Heart left ventricle (tissue), 16 donors: ENCODE measurements at places on chromosomes 1 and 21. TPM values are rescaled to one million over a fixed set of nuclear protein-coding genes. Genes with fewer than 3 reads are reported as not detected.

FOXD2 gene
- total RNA-seq = 0.14 TPM

- H3K4me3 ChIP-seq = no peak overlapping the region
- no peak for DNase-seq
- peaks cover 20% of the 10 kb centered on the region for H3K36me3 ChIP-seq
- H3K27ac ChIP-seq = no peak overlapping the region
- H3K27me3 ChIP-seq = no peaks in the 10 kb centered on the region
- no peaks in the 10 kb centered on the region for H3K4me1 ChIP-seq
These were observed 85.3 kb downstream of the NPHP4 start for GRCh38 chr1:5906966-5907365.

GRCh38 chr1:94514095-94514727 is 27.3 kb downstream of the F3 start:
- H3K4me1 ChIP-seq = no peaks in the 10 kb centered on the region
- no peak overlapping the region for H3K4me3 ChIP-seq
- no peak overlapping the region for H3K27ac ChIP-seq
- DNase-seq = no peak

GRCh38 chr1:221793439-221794078 is 51.7 kb upstream of the DUSP10 start:
- H3K27me3 ChIP-seq = no peaks in the 10 kb centered on the region
- H3K36me3 ChIP-seq = no peaks in the 10 kb centered on the region
- no peak overlapping the region for H3K4me3 ChIP-seq
- DNase-seq = no peak
- no peak overlapping the region for H3K27ac ChIP-seq
- H3K4me1 ChIP-seq = no peaks in the 10 kb centered on the region

DNA sequence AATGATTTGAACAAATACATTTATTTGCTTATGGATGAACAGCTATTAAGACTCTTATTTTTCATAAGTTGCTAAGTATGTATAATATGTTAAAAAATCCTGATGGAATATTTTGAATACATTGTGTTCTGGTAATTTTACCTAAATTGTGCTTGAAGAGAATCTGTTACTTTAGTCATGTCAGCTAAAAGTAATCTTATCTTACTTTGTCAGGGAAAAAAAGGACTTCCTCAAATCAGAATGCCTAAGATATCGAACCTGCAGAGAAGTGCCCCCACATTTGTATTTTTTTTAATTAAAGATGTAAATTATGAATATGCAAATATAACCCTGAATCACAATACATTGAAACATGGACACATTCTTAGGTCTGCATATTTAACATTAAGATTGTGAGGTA is 1331.7 kb downstream of the MRPL39 start:
- H3K36me3 ChIP-seq = no peaks in the 10 kb centered on the region
- H3K27ac ChIP-seq = no peak overlapping the region
- H3K4me1 ChIP-seq = no peaks in the 10 kb centered on the region
- DNase-seq = no peak

- H3K27me3 ChIP-seq = peaks cover 29% of the 10 kb centered on the region
- H3K27ac ChIP-seq = no peak overlapping the region
- peaks cover 25% of the 10 kb centered on the region for H3K4me1 ChIP-seq
- peaks cover 13% of the 10 kb centered on the region for H3K36me3 ChIP-seq
- H3K4me3 ChIP-seq = peak overlapping the region; percentile 84
- no peak for DNase-seq
These were observed 1.0 kb upstream of the TP73 start for GRCh38 chr1:3651026-3651929.
